ENCODE measurements at places on chromosomes 11 and 22. TPM values are rescaled to one million over a fixed set of nuclear protein-coding genes. Genes with fewer than 3 reads are reported as not detected.
A peak's percentile ranks its signal among the peaks of the same experiment; 100 is the strongest.

NAGA gene
- 15.9 TPM for total RNA-seq

RAG1 gene
- total RNA-seq: 0.30 TPM

DNA sequence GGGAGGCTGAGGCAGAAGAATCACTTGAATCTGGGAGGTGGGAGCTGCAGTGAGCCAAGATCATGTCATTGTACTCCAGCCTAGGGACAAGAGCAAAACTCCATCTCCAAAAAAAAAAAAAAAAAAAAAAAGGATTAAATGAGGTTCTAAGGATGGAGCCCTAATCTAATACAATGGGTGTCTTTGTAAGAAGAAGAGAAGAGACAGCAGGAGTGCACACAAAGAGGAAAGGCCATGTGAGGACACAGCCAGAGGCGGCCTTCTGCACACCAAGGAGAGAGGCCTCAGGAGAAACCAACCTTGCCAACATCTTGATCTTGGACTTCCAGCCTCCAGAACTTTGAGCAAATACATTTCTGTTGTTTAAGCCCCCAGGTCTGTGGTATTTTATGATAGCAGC, 66.6 kb upstream of the CECR2 start:
- no peak overlapping the region for H3K4me3 ChIP-seq
- H3K36me3 ChIP-seq: no peaks in the 10 kb centered on the region
- no peaks in the 10 kb centered on the region for H3K27me3 ChIP-seq
- DNase-seq: no peak
- H3K4me1 ChIP-seq: peaks cover 24% of the 10 kb centered on the region

GRCh38 chr11:33222052-33222750, 35.0 kb upstream of the HIPK3 start:
- H3K4me1 ChIP-seq: no peaks in the 10 kb centered on the region
- no peaks in the 10 kb centered on the region for H3K27me3 ChIP-seq
- H3K27ac ChIP-seq: no peak overlapping the region
- no peaks in the 10 kb centered on the region for H3K36me3 ChIP-seq
- DNase-seq: no peak

GRCh38 chr11:39817241-39817640, 1642.2 kb downstream of the LRRC4C start:
- no peak overlapping the region for H3K4me3 ChIP-seq
- H3K27ac ChIP-seq: no peak overlapping the region
- H3K4me1 ChIP-seq: no peaks in the 10 kb centered on the region
- H3K27me3 ChIP-seq: no peaks in the 10 kb centered on the region
- H3K36me3 ChIP-seq: peaks cover 2% of the 10 kb centered on the region

HTATIP2 gene
- 80.7 TPM for total RNA-seq

NELL1 gene
- total RNA-seq: not detected

DNA sequence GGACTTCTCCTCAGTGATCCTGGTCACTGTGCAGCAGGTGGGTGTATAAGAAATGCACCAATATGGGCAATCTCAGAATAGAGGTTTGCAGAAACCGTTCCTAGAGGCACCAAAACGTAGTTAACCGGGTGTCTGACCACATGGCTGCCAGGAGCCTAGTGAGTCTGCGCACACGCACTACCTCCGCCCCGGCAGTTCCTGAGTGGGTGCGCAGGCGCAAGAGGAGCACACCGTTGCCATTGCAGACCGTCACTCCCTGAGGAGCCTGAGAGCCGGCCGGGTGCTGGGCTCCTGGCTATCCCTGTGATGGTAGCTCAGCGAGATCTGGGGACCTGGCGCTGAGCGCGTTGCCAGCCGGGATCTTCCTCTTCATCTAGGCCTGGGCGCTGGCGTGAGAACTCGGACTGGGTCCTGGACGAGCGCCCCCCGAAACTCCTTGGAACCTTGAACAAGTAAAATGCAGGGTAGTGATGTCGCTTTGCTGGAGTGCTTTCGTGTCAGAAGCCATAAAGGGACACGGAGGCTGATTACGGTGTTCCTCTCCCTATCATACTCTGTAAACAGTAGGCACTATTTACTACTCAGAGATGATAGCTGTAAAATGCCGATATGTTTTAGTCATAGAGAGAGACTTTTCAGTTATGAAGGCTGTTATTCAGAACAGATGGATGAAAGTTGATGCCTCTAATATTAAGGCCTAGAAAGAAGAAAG, at the start of gene MS4A13:
MS4A13 (plus strand) TSS at position 249 of the 712 bp plus-strand sequence. CDS start 2,692 bp downstream, outside the sequence.
- no peak within 1 kb of the TSS for H3K4me3 ChIP-seq
- H3K27ac ChIP-seq: no peak within 1 kb of the TSS
- H3K4me1 ChIP-seq: no peaks in the 10 kb centered on the region
- H3K27me3 ChIP-seq: peaks cover 3% of the 10 kb centered on the region
- DNase-seq: no peak

GRCh38 chr11:45395947-45396346, 109.8 kb upstream of the SYT13 start:
- no peaks in the 10 kb centered on the region for H3K4me1 ChIP-seq
- H3K36me3 ChIP-seq: no peaks in the 10 kb centered on the region
- H3K27me3 ChIP-seq: no peaks in the 10 kb centered on the region
- H3K27ac ChIP-seq: no peak overlapping the region
- no peak overlapping the region for H3K4me3 ChIP-seq

GRCh38 chr11:93552874-93553273, 9.7 kb upstream of the SMCO4 start:
- DNase-seq: no peak
- H3K4me3 ChIP-seq: no peak overlapping the region
- no peaks in the 10 kb centered on the region for H3K4me1 ChIP-seq
- peaks cover 15% of the 10 kb centered on the region for H3K27me3 ChIP-seq
- no peaks in the 10 kb centered on the region for H3K36me3 ChIP-seq
- H3K27ac ChIP-seq: no peak overlapping the region

DNA sequence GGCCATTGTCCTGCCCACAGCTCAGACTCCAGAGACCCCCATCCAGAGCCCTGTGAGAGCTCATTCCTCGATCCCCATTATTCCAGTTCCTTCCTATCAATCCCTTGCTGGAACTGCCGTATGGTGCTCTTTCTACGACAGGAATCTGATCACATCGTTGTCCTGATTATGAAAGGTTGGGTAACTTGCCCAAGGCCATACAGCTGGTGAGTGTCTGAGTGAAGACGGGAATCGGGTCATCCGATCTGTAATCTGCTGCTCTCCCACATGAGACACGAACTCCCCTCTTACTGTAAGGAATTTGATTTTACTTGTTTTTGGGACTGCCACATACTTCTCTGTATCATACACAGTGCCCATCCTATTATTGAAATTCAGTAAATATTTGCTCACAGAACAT, 149.1 kb downstream of the OPCML start:
- H3K4me3 ChIP-seq: no peak overlapping the region
- H3K36me3 ChIP-seq: no peaks in the 10 kb centered on the region
- DNase-seq: no peak
- no peak overlapping the region for H3K27ac ChIP-seq

DNA sequence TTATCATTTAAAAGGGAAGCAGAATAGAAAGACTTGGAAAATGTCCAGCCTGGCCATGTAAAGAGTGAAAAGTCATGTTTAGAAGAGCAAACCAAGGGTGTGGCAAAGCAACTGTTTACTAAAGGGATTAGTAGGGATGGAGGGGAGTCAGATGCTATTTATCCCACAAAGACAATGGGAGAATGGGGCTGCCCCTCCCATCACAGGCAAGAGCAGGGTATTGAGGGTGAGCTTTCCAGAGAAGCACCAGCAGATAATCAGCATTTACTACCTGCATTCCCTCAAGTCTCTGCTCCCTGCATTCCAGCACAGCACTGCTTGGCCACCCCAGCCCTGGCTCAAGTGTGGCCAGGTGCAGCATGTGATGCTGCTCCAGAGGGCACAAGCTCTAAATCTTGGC, 18.5 kb upstream of the QSER1 start:
- DNase-seq: no peak
- no peak overlapping the region for H3K4me3 ChIP-seq
- no peak overlapping the region for H3K27ac ChIP-seq

DNA sequence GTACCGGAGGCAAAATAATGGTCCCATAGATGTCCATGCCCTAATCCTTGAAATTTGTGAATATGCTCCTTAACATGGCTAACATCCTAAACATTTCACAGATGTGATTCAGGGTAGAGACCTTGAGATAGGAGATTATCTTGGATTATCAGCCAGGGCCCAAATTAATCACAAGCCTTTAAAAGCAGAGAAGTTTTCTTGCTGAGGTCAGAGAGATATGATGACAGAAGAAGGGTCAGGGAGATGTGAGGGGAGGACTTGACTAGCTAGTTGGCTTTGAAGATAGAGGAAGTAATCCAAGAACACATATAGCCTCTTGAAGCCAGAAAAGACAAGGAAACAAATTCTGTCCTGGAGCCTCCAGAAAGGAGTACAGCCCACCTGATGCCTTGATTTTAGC, 19.1 kb upstream of the FDX1 start:
- no peak for DNase-seq
- H3K27me3 ChIP-seq: peaks cover 2% of the 10 kb centered on the region
- no peak overlapping the region for H3K4me3 ChIP-seq
- no peak overlapping the region for H3K27ac ChIP-seq
- H3K36me3 ChIP-seq: no peaks in the 10 kb centered on the region
- no peaks in the 10 kb centered on the region for H3K4me1 ChIP-seq

DNA sequence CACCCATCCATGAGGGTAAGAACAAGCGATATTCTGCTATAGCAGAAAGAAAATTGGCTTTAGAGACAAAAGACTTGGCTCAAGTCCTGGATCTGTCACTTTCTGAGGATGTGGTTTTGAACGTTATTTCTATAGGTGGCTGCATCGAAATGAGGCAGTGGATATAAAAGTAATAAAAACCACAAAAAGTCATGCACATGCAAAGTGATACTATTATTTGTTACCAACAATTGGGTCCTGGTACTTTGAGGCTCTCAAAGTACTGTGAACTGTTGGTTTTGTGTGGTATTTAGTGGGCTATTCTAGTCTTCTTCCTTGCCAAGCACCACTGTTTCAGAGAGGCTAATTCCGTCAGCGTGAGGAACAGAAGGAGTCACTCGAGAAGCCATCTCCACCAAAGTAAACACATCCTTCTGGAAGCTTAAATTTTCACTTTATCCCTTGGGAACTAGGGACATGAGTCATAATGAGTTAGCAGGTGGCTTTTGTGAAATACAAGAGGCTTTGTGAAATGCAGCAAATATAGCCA, 13.1 kb downstream of the UBASH3B start:
- H3K4me3 ChIP-seq: no peak overlapping the region
- peaks cover 10% of the 10 kb centered on the region for H3K36me3 ChIP-seq
- H3K27me3 ChIP-seq: no peaks in the 10 kb centered on the region
- peak; percentile 27 for DNase-seq

DNA sequence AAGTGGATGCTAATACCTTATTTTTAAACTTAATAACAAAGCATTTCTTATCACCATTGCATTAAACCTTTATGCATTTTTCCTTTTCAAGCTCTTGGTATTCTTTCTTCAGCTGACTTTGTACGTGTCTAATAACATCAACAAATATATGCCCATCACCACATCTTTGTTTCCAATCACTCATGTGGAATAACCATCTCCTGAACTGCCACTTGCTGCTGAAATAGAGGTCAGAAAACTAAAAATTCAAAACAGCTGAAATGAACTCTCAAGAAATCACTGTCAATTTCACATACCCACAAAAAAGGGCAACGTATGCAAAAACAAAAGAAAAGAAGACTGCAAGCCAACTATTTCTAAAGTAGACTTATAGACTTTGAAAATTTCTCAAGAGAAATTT, 7.4 kb downstream of the MSANTD4 start:
- no peaks in the 10 kb centered on the region for H3K27me3 ChIP-seq
- peaks cover 36% of the 10 kb centered on the region for H3K36me3 ChIP-seq
- H3K4me1 ChIP-seq: peaks cover 56% of the 10 kb centered on the region
- no peak overlapping the region for H3K27ac ChIP-seq

CDKN1C gene
- 0.26 TPM for total RNA-seq

CASP5 gene
- not detected for total RNA-seq

- H3K4me3 ChIP-seq: no peak overlapping the region
- DNase-seq: no peak
- no peaks in the 10 kb centered on the region for H3K36me3 ChIP-seq
- no peak overlapping the region for H3K27ac ChIP-seq
Measured at GRCh38 chr11:120258661-120259060, 18.7 kb downstream of the POU2F3 start.

PKDREJ gene
- total RNA-seq: not detected

CHADL gene
- 0.17 TPM for total RNA-seq

- DNase-seq: no peak
- H3K4me1 ChIP-seq: peaks cover 2% of the 10 kb centered on the region
- H3K4me3 ChIP-seq: no peak overlapping the region
Measured at GRCh38 chr11:65320386-65321075, 5.9 kb downstream of the CDC42EP2 start.

DNA sequence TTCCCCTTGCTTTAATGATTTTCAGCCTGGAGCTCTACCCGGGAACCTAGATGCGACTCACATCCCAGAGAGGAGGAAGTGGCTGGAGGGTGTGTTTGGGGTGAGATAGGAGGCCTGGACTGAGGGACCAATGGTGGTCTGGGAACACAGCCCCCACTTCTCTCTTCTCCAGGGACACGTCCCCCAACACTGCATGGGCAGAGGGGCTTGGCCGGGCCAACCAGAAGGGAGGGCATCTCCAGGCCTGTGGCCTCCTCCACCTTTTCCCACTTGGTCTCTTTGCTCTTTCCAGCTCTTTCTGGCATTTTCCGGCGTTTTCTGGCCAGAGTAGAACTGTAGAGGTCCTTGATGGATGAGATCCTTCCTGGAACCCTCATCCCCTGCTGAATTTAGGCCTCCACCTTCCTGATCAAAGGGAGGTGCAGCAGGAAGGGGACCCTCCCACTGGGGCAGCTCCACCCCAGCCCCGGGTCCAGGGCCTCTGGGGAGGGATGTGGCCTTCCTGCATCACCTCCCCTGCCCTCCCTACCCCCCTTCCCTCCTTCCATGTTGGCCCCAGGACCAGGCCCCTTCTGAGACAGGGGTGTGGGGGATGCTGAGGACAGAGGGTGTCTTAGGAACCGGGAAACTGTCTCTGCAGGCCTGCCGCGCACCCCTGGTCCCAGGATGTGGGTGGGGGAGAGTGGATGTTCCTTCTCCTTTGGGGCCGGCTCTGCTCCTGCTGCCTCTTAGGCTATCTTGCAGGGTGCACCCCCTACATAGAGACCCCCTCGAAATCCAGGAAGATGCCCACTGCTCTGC, 24.4 kb downstream of the MRGPRG start:
- H3K36me3 ChIP-seq: no peaks in the 10 kb centered on the region
- no peak for DNase-seq
- no peaks in the 10 kb centered on the region for H3K27me3 ChIP-seq
- H3K4me1 ChIP-seq: no peaks in the 10 kb centered on the region
